Activated CD8-positive, alpha-beta memory T cell treated with anti-CD3 and anti-CD28 coated beads, Interleukin-2, amount 50 U/mL, for 48 hours (primary cell): ENCODE measurements at places on chromosomes 16 and 17.

- DNase-seq, result no peak
Measured at GRCh38 chr16:79725051-79725450, 124.5 kb upstream of the MAF start.

DNA sequence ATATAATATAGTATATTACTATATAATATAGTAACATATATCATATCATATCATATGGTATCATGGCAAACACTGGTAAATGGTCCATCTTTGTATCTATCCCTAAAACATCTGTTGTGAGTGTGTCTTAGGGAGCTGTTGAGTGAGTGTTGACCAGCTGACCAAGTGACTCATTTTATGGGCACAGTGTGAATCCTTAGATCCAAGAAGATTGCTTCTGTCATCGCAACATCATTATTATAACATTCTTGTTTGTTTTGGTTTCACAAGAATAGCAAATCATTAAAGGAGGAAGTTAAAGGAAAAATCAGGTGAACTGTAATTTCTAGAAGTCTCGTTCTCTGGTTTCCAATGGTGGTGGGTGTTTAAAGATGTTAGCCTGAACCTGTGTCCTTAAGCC is 11.7 kb upstream of the MAF start:
- no peak for DNase-seq

- DNase-seq, result no peak
Measured at GRCh38 chr17:3750926-3751325, 27.2 kb downstream of the HASPIN start.

- no peak for DNase-seq
Measured at GRCh38 chr16:73106329-73107034, 58.6 kb upstream of the ZFHX3 start.

- peak; percentile 51 for DNase-seq
Measured at GRCh38 chr16:27239906-27240655, 28.5 kb downstream of the NSMCE1 start.

DNA sequence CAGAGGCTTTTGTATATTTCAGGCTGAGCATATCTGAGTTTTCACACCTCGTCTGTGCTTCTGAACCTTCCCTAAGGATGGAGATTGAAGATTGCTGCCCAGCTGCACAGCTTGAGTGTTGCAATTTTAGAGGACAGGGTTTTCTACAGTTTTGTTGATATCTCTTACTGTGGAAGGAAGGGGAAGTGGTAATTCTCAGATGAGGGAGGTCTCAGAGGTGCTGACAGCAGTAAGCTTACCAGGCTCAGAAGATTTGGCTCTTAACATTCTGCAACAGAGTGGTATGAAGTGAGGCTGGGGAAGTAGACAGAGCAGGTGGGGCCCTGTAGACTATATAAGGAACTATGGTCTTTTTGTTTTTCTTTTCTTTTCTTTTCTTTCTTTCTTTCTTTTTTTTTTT is 45.8 kb upstream of the ARHGAP17 start:
- no peak for DNase-seq

DNA sequence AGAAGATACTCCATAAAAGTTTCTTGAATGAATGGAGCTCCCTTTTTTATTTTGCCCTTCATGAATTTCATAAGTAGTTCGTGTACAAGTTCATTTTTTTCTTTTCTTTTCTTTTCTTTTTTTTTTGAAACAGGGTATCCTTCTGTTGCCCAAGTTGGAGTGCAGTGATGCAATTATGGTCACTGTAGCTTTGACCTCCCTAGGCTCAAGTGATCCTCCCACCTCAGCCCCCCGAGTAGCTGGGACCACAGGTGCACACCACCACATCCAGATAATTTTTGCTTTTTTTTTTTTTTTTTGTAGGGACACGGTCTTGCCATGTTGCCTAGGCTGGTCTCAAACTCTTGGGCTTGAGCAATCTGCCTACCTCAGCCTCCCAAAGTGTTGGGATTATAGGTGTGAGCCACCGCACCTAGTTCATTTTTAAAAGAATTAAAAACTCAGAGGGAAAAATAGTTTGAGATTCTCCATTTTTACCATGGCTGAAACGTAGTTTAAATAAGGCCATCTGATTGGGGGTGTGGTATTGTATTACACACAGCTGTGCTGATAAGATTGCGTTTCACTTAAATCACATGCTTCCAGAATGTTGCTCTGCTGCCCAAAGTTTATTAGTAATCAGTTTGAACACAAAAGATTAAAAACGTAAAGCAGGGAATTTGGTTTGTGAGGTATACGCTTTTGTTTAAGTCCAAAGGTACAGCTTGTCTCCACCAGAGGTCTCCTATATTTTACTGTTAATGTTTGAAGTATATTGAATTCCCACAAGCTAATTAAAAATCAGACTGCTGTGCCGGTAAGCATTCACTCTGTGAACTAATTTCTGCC is 154.1 kb downstream of the SOCS1 start:
- DNase-seq, result no peak

DNA sequence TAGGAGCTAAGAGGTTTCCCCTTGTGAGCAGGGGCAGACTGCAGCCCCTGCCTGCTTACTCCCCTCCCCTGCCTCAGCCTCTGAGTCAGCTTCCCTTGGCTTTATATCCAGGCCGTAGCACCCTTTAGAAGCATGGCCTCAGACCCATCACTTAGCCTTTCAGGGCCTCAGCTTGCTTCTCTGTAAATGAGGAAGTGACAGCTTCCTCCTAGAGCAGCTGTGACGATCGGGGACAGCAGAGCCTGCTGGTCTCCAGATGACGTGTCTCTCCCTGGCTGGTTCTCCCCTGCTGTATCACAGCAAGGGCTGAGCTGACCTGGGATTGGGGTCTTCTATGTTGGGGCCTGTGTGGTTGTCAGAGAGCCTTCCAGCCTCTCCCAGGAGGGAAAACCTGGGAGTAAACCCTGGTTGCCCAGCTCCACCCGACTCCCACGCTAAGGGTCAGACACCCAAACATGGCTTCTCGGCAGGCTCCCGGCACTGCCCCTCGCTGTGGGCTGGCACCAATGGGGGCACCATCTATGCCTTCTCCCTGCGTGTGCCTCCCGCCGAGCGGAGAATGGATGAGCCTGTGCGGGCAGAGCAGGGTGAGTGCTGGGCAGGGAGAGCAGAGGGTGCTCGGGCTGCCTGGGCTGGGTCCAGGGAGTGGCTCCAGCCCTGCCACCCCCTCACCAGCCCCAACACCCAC is 16.3 kb upstream of the MYO15B start:
- no peak for DNase-seq

GRCh38 chr17:82836823-82837357 is 2.9 kb downstream of the ZNF750 start:
- no peak for DNase-seq

DNA sequence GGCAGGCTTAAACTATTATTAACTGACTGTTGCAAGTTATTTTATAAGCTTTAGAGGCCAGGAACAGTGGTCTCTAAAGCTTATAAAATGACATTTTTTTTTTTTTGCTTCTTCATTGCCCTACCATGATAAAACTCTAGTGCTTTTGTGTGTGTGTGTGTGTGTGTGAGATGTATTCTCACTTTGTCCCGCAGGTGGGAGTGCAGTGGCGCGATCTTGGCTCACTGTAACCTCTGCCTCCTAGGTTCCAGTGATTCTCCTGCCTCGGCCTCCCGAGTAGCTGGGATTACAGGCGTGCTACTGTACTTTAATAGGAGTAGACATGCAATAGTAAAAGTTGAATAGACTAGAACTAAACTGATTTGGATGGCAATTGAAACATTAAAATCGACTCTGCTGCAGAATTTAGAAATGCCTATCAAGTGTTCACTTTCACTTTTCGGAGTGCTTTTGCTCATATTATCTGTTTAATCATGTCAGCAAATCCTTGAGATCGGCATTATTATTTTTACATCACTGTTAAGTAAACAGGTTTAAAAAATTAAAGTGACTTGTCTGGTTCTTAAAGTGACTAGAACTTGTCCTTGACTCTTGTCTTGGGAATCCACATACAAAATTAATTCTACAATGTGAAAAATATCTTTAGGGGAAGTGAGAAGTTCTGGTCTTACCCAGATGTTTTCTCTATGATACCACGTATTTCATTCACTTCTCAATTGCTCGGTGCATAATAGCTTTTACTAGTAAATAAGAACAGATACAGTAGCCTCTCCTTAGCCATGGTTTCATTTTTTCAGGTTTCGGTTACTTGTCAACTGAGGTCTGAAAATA is 8.4 kb upstream of the PCTP start:
- no peak for DNase-seq

GRCh38 chr17:78993241-78993956 is 13.7 kb upstream of the LGALS3BP start:
- peak; percentile 82 for DNase-seq

DNA sequence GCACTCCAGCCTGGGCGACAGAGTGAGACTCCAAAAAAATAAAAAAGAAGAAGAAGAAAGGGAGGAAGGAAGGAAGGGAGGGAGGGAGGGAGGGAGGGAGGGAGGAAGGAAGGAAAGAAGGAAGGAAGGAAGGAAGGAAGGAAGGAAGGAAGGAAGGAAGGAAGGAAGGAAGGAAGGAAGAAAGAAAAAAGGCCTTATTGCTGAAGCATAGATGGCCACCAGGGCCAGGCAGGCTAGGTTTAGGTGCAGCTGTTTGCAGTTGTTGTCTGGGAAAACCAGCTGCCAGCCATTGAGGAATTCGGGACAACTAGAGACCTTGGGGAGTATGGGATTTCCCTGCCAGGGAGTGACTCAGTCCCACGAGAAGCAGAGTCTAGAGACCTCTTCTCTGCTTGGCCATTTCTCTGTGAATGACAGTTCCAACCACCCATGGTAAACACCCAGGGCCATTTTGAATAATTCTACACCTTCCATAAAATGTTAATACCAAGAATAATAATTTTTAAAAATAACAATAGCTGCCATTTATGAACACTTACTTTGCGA is 31.0 kb downstream of the SCNN1B start:
- no peak for DNase-seq

GRCh38 chr17:7396147-7396546 is 1.8 kb upstream of the PLSCR3 start:
- DNase-seq, result no peak

DNA sequence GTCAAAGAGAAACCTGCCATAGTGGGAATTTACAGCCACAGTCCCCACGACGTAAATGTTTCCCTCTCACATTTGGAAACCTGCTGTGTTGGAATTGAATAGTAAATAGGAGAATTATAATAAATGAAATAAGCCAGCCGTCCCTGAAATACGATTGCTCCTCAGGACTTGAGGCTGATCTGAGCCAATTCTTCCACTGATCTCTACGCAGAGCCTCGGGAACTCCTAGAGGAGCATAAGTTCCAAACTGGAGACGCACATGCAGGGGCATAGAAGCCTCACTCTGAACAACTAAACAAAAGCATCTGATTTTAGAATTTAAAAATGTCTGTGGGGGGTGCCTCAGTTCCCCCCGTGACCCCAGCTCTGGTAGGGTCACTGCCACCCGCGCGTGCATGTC is 10.2 kb upstream of the TEX19 start:
- no peak for DNase-seq

GRCh38 chr17:77772899-77773358 is 185.6 kb upstream of the TNRC6C start:
- no peak for DNase-seq

- no peak for DNase-seq
Measured at GRCh38 chr16:87715658-87716057, 50.1 kb downstream of the KLHDC4 start.

DNA sequence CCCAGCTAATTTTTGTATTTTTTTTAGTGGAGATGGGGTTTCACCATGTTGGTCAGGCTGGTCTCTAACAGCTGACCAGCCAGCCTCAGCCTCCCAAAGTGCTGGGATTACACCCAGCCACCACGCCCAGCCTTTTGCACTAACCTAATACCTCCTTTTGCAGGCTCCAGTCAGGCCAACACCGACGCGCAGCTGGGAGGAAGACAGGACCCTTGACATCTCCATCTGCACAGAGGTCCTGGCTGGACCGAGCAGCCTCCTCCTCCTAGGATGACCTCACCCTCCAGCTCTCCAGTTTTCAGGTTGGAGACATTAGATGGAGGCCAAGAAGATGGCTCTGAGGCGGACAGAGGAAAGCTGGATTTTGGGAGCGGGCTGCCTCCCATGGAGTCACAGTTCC is 2.0 kb downstream of the TRPV2 start:
- no peak for DNase-seq

- DNase-seq, result no peak
Measured at GRCh38 chr17:2230877-2231276, 72.7 kb downstream of the SMG6 start.

- DNase-seq, result no peak
Measured at GRCh38 chr16:84765616-84766580, 53.9 kb upstream of the CRISPLD2 start.

DNA sequence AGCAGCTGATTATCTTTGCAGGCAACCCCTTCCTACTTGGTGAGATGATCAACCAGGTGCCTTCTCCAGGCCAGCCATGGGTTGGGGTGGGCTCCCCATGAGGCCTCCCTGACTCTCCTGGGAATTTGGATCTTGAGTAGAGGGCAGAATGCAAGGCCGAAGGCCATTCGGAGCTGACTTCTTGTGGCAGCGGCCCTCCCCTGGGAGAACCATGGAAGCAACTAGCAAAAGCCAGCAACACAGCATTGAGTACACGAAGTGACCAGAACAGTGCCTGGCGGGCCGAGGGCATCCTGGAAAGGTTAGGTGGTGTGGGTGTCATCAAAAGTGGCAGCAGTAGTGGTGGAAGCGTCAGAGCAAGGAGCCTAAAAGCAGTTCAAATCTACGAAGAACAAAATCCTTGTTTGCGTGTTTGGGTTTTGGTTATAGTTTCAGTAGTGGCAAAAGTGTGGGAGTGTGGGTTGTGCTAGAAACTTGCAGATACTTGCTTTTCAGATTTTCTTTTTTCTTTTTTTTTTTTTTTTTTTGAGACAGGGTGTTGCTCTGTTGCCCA is 2.0 kb upstream of the ALDH3A1 start:
- no peak for DNase-seq

GRCh38 chr17:50676065-50676975 is 31.4 kb downstream of the ANKRD40 start:
- no peak for DNase-seq

- no peak for DNase-seq
Measured at GRCh38 chr17:41772218-41772585, 14.3 kb downstream of the JUP start.

DNA sequence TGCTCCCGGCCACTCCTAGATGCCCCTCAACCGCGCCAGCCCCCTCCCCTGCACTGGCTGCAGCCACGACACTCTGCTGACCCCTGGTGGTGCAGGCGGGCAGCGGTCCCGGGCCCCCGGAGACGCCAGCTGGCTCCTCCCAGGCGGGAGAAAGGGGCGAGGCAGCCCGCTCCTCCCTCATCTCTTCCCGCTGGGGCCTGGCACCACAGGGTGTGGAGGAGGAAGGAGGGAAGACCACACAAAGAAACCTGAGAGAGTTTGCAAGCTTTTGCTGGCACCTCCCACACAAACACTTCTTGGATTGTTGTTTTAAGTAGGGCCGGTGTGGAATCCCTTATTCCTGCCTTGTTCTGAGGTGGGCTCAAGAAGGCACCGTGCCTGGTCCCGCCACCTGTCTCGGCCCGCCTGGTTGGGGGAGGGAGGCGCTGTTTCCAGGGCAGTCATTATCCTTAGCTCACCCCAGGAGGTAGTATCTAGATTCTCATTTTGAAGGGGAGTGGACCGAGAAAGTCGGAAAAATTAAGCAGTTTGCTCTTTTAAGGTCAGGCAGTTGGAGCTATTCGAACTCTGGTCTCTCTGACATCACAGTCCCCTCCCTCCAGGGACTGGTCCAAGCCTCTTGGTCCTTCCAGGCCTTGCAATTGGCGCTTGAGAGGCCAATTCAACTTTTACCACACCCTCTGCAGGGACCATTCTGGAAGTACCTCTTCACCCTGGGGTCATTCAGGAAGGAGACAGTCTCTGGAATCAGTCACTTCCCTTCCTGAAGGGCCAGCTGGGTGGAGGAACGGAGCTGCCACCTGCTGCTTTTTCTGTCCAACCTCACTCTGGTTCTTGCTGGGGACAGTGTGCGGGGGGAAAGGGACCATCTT is 959 bp upstream of the ANKRD13B start:
- DNase-seq, result peak; percentile 95
